Retinal pigment epithelial cell (primary cell): ENCODE measurements at places on chromosomes 4 and X.
A peak's percentile ranks its signal among the peaks of the same experiment; 100 is the strongest.

GRCh38 chrX:21171181-21171580 is 203.0 kb upstream of the CNKSR2 start:
- DNase-seq, result no peak

DNA sequence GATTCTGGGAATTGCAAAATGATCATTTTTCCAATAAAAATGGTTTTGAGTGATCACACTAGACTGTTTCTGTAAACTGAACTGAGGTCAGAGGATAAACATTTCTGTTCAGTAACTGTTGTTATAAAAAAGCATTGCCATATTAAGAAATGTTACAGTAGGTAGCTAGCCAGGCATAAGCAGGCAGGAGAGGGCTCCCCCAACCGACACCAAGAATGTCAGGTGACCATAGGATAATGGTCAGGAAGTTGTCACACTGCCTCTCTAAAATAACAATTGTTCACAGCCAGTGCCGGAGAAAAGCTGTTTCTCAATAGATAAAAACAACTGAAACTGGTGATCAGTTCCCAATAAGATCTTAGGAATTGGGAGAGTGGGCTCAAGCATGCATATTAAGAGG is 306.2 kb upstream of the SLIT2 start:
- no peak for DNase-seq

DNA sequence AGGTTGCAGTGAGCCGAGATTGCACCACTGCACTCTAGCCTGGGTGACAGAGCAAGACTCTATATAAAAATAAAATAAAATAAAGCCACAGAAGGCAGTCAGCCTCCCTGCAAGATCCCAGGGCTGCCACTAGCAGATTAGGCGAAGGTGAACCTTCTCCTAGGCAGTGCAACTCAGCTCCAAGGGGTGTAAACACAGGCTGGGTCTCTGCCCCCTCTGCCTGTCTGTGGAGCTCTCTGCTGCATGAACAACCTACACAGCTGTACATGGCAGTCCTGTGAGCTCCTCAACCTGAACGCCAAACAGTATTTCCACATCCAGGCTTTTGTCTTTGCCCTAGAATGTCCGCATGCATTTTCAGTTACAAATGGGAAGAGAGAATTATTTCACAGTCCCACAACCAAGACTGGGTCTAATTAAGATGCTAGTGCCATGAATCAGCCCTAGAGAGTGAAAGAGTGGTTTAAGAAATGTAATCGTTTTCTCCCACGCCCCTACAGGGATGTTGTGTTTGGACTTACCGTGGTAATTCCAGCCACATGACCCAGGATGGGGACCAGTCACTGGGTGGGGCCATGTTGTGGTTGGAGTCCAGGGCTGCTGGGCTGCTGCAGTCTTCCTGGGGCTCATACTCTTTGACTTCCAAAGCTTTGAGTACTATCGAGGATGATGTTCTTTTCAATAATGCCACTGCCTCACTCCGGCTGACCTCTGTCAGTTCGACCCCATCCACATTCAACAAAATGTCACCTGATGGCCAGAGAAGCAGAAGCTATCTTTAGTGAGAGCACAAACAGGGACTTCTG is 99.0 kb downstream of the FIP1L1 start:
- DNase-seq, result peak; percentile 99

DNA sequence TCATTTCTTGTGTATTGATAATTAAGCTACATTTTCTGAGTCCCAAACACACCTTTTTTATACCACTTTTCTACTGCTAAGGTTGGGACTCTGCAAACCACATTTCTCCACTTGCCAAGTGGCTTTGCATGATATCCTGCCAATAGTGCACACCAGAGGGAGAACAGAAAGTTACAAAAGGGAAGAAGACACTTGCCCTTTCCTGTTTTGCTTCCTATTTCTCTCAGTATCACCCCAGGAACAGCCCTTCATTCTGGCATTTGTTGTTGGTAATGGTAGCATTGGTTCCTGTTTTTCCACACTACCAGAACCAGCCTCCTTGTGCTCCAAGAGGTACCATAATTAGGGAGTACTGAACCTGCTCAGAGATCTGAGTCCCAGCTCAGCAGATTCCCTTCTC is 87.1 kb downstream of the HDX start:
- no peak for DNase-seq

DNA sequence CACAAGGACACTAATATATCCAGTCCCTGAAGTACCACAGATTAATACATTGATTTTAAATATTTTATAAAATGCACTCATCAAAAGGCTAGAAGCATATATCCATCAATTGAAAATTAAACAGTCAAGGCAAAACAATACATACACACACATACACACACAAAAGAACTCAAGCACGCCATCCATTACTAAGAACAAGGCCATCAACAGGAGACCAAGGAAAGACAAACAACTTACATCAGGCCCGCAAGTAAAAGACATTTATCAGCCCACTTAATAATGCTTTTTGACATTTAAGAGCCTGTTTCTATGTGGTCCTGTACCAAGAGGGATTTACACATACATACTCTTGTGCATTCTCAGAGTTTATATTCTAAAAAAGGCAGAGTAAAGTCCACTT is 50.0 kb upstream of the ZNF827 start:
- no peak for DNase-seq

- no peak for DNase-seq
These were observed 29.5 kb upstream of the JAKMIP1 start for GRCh38 chr4:6229671-6230501.

GRCh38 chr4:24040811-24041210 is 151.0 kb upstream of the PPARGC1A start:
- DNase-seq, result no peak
